ENCODE measurements at places on chromosomes 2 and 18.

DNA sequence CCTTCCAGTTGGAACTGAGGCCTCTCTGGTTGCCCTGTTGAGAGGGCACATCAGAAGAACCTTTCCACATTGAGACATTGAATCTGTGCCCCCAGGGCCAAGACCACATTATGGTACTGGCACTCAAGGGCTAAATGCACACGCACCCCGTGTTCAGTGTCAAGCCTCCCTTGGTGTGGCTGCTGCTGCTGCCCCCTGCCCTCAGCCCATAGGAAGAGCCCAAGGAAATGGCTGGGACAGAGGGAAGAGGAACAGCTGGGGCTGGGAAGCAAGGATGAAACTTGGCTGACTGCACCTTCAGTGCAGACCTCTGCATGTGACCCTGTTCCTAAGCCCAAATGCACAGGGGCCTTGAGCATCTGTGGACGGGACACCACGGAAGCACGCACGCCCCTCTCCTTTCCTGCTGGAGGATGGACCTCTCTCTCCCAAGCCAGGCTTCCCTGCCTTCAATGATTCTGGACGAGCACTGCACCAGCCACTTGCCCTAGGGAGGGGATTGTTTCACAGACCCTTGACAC lies 40.2 kb downstream of the NIFK start:
- DNase-seq: no peak

GRCh38 chr2:99081891-99082290 lies 59.6 kb upstream of the C2orf15 start:
- DNase-seq: no peak

DNA sequence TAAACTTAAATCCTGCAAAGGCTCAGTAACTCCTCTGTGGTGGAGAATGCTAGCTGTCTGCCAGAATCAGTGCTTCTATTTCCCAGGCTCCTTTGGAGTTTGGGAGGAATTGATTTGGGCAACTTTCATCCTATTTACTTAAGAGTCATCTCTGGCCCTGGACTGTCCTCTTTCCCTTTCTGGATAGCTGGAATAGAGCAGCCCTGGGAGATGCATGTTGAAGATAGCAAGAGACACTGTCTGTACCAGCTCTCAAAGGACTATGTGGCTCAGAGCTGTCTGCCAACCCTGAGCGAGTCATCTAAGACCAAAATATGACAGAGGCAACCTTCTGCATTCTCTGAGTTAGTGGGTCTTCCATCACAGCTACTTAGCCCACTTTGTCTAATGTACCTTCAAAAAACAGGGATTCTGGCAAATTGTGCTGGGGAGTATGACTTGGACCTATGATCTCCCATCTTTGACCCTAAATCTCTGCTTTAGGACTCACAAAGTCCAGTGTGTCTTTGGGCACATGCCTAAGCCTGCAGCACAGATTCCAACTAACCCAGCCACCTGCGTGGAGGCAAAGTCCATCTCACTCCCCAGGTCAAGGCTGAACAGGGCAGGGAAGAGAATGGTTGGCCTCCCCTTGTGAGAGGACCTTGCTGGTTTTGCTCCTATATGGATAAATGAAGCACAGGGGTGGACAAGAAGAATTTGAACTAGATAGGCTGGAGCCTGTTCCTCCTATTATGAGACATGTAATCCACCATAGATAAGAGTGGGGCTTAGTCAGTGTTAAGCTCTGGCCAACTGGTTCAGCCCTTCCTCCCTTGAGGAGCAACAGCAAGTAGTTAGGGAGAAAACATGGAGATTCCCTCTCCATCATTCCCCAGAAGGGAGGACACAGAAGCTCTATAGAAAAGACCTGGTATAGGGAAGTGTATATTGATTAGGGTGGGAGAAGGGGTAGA lies 99.1 kb upstream of the PELI1 start:
- DNase-seq: no peak

- no peak for DNase-seq
Measured at GRCh38 chr2:49714454-49714853, 560.1 kb upstream of the FSHR start.

- no peak for DNase-seq
Measured at GRCh38 chr2:177756336-177756735, 316.2 kb downstream of the PDE11A start.

- no peak for DNase-seq
Measured at GRCh38 chr18:3457261-3457724, 7.3 kb downstream of the TGIF1 start.

DNA sequence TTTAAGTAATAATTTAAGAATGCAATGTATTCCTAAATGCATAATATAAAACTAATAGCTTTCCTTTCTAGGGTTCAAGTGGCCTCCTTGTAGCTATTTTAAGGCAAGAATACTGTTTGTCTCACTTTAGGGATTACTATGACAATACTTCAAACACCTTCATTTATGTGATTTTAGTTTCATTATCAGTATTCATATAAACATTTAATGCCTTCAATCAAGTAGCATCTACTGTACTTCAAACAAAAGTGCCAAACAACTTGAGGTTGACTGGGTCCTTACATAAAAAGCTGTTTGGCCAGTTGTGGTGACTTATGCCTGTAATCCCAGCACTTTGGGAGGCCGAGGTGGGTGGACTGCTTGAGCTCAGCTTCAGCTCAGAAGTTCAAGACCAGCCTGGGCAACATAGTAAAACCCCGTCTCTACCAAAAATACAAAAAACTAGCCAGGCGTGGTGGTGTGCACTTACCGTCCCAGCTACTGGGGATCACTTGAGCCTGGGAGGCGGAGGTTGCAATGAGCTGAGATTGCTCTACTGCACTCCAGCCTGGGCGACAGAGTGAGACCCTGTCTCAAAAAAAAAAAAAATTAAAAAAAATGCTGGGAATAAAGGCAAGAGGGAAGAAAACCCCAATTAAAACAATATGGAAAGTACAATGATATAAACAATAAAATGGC lies 9.3 kb downstream of the MEX3C start:
- DNase-seq: no peak

- no peak for DNase-seq
Measured at GRCh38 chr18:66533693-66534092, 70.2 kb downstream of the CDH19 start.

GRCh38 chr2:86069091-86069685 lies 36.5 kb downstream of the POLR1A start:
- no peak for DNase-seq

DNA sequence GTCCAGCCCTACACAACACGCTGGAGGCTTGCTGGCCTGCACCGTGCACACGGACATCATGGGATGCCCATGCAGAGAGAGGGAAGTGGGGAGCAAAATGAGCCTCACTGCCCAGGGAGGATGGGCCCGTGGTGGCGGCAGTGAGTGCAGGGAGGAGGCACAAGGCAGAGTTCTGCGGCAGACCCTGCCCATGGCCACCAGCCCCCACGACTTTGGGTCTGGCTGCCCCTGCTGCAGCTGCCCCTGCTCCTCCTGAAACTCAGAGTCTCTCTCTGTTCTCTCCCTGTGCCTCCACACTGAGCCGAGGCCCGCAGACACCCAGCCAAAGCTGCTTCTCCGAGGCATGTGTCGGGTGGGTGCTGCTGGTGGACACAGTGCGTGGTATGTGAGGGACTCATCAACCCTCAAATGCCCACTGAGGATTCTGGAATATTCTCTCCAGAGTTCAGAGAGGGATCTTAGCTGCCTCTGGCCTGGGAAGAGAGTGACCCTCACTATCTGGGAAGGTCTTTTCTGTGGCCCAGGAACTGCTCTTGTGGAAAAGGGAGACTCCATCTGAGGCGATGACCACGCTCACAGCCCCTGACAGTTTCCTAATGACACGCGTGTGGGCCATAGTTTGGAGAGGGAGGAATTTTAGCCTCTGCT lies 45.1 kb upstream of the HPCAL1 start:
- no peak for DNase-seq

DNA sequence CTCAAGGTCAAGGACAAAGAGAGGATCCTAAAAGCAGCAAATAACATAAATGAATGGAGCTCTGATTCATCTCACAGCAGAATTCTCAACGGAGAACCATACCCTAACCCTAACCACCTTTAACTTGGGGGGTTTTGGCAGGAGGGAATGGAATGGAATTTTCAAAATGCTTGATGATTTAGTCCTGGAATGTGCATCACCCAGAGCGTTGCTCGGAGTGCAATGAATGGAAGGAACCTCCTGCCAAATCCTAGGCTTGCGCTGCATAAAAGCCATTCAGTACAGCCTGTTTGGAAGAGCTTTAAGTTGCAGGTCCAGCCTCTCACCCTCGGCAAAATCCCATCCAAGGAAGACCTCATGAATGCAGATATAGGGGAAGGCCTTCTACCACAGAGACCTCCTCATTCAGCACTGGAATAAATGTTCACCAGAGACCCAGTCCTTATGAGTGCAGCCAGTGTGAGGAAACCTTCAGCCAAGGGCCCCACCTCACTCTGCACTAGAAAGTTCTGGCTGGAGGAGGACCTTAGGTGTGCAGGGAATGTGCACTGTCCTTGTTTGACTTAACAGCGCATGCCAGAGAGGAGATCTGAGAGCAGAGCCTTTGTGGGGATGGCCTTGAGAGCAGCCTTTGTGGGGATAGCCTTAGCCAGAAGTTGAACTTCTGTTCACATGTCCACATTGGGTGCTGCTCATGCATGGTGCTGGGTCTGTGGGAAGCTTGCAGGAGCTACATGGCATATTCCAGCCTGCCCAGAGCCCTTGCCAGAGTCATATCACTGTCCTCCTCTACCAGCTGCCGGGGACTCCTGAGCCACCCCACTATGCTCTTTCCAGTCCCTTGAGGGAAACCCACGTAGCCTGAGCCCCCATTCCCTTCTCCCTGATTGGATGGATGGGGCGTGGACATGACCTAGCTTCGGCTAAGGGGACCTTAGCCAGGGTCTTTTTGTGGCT lies 30.5 kb downstream of the ASB1 start:
- DNase-seq: no peak

DNA sequence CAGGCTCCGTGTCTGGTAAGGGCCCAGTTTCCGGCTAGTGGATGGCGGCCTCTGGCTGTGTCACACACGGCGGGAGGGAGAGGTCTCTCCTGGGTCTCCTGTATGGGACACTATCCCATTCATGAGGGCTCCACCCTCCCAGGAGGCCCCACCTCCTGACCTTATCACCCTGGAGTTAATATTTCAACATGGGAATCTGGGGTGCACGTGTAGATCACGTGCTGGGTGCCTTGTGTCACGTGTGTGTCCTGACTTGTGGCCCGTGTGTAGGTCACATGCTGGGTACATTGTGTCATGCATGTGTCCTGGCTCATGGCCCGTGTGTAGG lies 9.9 kb downstream of the NEU4 start:
- no peak for DNase-seq

- no peak for DNase-seq
Measured at GRCh38 chr2:220191031-220191430, 563.6 kb downstream of the SLC4A3 start.

GRCh38 chr2:120404941-120405758 lies 59.2 kb downstream of the INHBB start:
- no peak for DNase-seq

DNA sequence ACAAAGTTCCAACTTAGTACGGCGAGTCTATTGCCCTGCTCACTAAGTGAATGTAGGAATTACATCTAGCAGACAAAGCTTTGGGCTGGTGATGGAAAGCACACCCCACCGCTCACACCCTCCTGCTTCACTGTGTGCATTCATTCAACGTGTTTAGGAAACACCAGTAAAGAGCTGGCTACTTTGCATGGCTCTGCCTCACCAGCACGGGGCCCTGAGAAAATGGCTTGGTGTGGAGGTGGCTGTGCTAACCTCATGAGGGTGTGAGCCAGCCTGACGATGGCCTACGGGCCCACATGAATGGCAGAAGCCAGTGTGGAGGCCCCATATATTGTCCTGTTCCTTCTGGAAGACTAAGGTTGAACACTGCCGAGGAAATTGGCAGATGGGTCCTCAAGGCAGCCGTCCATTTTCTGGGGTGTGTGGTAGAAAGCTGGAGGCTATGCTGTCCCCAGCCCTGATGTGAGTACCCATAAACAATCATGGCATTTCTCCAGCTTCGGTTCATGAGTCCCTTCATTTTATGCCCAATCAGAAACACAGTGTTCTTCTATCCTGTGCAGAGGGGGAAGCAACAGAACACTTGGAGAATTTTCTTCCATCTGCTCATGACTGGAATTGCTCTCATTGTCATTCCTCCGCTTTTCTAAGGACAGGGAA lies 269.4 kb downstream of the PHLPP1 start:
- no peak for DNase-seq

DNA sequence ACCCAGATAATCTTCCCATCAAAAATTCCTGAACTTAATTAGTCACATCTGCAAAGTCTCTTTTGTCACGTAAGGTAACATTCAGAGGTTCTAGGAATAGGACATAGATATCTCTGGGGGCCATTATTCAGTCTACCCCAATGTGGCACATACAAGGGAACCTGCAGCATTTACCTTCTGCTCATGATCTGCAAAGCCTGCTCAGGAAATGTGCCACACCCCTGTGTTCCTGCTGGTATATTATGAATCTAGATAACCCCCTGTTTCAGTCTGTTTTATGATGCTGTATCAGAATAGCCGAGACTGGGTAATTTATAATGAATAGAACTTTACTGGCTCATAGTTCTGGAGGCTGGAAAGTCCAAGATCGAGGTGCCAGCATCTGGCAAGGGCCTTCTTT lies 103.5 kb downstream of the ARL4C start:
- no peak for DNase-seq

Data from GM13977 (cell line).